ENCODE measurements at places on chromosomes 5 and 9. TPM values are rescaled to one million over a fixed set of nuclear protein-coding genes. Genes with fewer than 3 reads are reported as not detected.

ANKRD55 gene
- 0.13 TPM for total RNA-seq

ANKDD1B gene
- total RNA-seq: 0.78 TPM

HMCN2 gene
- 0.11 TPM for total RNA-seq

IL3 gene
- not detected for total RNA-seq

AK3 gene
- total RNA-seq: 59.9 TPM
